ENCODE measurements at places on chromosomes 13 and 19.
A peak's percentile ranks its signal among the peaks of the same experiment; 100 is the strongest.

DNA sequence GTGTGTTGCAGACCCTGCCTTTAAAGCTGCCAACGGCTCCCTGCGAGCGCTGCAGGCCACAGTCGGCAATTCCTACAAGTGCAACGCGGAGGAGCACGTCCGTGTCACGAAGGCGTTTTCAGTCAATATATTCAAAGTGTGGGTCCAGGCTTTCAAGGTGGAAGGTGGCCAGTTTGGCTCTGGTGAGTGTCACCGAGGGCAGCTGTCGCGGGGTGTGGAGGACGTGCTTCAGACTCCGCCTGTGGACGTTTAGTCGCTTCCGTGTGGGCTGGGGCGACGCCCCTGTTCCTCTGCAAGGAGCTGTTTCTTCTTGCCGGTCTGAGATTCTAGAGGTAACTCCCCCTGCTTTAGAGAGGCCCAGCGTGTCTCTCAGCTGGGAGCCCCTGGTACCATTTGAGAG lies 24.5 kb downstream of the LAMP1 start:
- DNase-seq: no peak

GRCh38 chr13:44810061-44810840 lies 179.0 kb downstream of the NUFIP1 start:
- DNase-seq: no peak

DNA sequence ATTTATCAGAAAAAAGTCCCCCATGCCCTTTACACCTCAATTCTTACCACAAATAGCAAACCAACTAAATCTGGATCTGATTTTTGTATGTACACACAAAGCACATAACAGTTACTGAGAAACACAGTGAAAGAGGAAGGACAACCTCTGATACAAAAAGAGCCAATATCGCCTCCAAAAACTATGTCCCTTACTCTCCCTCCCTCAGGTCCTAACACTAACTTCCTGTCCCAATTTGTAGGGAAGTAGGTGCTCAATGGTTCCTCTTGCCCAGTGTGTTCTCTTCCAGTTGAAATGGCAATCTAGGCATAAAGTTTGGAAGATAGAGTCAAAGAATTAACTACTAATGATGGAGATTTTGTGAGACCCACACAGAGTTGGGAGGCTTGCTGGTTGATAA lies 15.8 kb upstream of the FPR3 start:
- no peak for DNase-seq

- no peak for DNase-seq
Measured at GRCh38 chr19:51140441-51140840, 1.7 kb upstream of the SIGLEC7 start.

DNA sequence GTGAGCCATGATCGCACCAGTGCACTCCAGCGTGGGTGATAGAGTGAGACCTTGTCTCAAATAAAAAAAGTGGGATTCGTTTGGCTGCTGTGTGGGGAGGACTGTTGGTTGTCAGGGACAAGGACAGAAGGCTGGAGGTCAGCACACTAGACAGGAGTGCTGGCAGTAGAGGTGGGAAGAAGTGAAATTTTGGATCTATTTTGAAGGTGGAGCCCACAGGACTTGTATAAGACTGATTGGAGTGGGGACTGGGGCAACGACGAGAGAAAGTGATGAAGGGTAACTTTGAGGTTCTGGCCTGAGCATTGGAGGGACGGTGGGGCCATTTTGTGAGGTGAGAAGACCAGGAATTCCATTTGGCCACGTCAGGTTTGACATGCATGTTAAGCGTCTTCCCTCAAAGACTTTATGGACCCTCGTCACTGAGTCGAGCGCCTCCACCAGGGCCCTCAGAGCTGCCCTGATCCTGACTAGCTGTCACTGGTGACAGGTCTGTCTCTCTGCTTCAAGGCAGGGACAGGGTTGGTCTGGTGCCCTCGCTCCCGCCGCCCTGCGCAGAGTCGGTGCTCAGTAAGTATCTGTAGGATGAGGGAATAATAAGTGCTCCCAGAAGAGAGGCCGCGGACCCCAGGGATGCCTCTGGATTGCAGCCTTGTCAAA lies 673 bp downstream of the CTU1 start:
- no peak for DNase-seq

DNA sequence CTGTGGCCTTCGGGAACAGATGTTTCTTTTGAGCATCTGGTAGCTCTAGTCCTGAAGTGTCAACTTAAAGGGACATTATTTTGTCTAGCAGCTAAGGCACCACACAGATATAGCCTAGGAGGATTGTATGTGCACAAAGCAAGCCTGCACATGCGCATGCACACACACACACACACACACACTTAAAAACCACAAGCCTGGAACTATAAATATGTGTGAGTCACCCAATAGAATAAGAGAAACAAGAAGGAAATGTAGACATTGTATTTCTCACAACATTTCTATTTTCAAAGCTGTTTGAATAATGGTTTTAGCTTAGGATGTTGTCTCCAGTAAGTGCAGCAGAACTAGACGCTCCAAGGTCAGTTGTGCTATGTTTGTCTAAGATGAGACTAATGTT lies 516.5 kb downstream of the SUCLA2 start:
- DNase-seq: no peak

DNA sequence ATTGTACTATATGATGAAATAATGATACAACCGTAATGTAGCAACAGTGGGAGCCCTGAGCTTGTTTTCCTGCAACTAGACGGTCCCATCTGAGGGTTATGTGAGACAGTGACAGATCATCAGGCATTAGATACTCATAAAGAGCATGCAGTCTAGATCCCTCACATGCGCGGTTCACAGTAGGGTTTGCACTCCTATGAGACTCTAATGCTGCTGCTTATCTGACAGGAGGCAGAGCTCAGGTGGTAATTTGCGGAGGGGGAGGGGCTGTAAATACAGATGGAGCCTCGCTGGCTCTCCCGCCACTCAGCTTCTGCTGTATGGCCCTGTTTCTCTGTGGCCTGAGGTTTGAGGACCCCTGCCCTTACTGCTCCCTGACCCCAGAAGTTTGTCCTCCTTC lies 13.7 kb downstream of the EPHX3 start:
- DNase-seq: no peak

DNA sequence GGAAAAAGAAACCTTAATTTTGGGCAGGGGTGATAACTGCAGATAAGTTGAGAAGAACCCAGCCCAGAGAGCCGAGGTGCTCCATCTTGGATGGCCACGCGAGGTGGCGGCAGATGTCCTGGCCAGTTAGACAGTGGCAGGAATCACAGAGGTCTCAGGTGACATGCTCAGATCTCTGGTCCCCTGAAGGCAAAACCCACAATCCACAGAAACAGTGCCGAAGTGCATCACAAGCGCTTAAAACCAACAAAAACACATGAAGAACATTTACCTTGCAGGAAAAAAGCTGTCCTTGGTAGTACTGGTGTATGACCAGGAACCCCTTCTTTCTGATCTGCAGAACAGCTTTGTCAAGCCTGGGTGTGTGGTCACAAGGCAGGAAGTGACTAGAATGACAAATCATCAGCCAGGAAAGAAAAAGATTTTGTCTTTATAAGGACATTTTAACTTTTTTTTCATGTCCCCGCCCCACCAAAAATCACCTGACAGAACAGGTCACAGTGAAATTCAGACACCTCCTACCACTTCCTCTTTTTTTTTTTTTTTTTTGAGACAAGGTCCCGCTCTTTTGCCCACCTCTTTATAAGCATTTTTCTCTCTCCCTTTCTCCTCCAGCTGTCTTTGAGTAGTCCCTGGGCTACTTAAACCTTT lies at the start of gene LCP1:
Gene LCP1, minus strand, starts transcription at position 338 of the 651 bp plus-strand sequence. CDS start 22,515 bp downstream, outside the sequence.
- peak; percentile 73 for DNase-seq

DNA sequence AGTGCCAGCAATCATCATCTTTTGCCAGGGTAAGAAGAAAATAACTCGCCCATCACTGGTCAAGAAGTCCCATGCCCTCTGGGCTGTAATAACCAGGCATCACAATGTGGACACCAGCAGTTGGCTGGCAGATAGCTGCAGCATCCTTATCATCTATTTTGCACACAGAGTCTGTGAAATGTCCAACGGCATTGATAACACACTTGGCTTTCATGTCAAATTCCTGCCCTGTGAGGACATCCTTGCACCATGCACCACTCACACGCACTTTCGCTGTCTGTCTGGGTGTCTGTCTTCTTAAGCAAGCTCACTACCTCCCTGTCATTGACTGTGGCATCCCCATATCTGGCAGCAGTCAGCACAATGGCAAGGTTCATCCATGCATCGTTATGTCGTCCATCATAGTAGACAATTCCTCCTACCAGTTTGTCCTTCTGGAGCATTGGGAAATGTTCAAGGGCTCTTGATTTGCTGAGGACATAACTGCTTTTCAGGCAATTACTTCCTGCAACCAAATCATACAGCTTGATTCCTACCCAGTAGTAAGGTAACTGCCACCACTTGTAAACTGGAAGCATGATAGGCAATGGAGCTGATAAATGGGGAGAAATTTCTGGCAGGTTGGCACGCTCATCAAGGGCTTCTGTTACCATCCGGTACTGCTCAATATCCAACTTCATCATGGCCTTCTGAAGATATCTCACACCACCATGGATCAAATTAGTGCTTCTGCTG lies 6.8 kb upstream of the ZSCAN5A start:
- DNase-seq: no peak

DNA sequence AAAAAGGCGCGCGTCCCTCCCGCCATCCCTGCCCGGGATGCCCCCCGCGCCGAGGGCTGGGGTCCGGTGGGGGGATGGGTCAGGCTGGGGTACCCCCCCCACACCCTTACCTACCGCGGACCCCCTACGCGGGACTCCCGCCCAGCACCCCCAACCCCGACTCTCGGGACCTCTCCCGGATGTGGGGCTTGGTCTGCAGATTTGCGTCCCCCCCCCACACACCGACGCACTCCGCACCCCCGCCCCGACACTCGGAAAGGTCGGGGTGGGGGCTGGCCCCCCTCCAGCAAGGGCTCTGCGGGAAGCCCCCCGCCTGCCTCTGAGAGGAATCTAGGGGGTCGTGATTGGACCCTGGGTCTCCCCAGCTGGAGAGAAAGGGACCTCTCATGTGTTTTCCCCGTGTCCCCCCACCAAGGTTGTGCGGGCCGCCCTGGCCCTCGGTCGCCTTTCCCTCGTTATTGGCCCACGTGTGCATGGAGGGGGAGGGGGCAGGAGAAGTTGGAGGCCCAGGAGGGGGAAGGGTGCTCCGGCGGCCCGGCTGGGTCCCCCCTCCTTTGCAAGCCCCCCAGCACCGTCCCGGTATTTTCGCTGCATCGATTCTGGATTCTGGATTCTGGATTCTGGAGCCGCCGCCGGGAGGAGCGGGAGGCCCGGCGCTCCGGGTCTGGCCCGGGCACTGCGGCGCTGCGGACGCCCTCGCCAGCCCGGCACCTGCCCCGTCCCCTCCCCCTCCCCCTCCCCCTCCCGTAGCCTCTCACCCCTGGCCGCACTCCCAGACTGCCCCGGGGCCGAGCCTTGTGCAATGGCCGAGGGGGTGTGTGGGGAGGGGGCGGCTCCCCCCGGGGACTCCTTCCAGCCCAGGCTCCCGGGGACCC lies 607 bp downstream of the NFIC start:
- DNase-seq: no peak

DNA sequence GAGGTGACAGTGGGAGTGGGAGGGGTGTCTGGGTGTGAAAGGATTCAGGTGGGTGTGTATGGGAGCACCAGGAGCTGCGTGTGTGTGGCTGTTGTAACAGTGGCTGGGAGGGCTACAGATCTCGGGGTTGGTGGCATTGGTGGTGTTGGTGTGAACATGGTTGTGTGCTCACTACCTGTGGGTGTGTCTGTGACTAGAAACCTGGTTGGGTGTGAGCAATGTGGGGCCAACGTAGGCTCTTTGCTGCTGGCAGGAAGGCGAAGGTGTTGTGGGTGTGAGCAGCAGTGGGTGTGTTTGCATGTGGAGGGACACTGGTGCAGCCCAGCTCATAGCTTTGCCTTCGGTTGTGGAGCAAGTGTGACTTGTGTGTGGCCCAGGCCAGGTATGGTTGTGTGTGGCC lies 3.7 kb upstream of the NR2C2AP start:
- no peak for DNase-seq

- DNase-seq: no peak
Measured at GRCh38 chr13:62432906-62433305, 1017.3 kb upstream of the PCDH20 start.

- no peak for DNase-seq
Measured at GRCh38 chr13:57673197-57673596, 41.7 kb downstream of the PCDH17 start.

DNA sequence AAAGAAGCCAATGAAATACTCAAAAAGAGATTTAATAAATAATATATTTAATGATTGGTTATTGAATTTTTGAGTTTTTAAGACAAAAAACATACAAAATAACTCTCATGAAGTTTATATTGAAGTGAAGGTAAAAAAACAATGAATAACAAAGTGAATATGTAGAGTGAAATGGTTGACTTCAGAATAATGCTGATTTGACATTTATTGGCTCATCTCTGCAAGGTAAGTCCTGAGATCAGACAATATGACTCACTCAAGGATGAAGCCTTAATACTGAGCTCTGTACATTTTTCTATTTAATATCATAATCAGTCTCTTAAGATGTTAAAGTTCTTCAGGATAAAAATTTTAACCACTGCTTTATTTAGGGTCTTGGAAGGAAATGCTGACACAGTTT lies 1398.9 kb upstream of the PCDH9 start:
- DNase-seq: no peak

DNA sequence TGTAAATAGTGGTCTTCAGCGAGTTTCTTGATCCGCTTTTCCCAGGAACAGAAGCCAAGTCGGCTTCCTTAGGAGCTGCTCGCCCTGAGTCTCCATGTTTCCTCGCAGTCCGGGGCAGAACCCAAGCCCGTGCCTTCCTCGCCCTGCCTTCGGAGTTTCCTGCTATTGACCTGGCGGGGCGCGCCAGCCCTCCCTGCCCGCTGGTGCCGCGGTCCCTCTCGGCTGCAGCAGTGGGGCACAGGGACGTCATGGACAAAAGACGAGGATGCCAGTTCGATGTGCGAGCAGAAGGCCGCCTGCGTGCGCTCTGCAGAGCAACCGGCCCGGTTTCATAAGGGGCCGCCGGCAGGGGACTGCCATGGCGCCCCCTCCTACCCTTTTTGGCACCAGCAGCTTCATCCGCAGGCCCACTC lies 156.6 kb downstream of the TM9SF2 start:
- DNase-seq: no peak

GRCh38 chr13:50915565-50915964 lies 6.0 kb downstream of the RNASEH2B start:
- no peak for DNase-seq

DNA sequence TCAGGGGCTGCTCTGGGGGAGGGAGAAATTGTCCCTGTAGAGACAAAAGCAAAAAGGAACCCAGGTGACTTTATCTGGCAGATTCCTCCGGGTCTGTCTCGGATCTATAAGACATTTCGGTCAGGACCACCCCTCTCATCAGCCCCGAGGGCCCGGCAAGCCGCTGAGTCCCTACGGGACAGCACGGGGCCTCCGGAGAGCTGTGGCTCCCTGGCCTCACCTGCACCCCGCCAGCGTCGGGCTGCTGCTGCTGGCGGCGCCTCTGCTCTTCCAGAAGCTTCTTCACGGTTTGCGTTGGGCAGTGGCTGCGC lies 1.9 kb downstream of the NFKBID start:
- DNase-seq: no peak

GRCh38 chr13:36101157-36101556 lies 30.0 kb downstream of the DCLK1 start:
- DNase-seq: no peak

DNA sequence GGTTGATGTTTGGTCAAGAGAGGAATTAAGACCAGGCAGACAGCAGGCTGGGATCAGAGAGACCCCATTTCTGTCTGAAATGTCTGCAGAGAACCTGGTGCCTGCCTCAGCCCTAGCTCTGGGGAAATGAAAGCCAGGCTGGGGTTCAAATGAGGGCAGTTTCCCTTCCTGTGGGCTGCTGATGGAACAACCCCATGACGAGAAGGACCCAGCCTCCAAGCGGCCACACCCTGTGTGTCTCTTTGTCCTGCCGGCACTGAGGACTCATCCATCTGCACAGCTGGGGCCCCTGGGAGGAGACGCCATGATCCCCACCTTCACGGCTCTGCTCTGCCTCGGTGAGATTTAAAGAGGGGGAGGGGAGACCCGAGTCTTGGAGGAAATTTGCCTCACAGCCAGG lies at the start of gene LILRB4:
Gene LILRB4, plus strand, starts transcription at position 256 of the 400 bp plus-strand sequence. Its CDS starts 49 bp downstream, at position 305.
- DNase-seq: no peak
